ENCODE measurements at places on chromosomes 1 and 21.

- DNase-seq: no peak
Measured at GRCh38 chr1:182235952-182236650, 155.5 kb downstream of the GLUL start.

DNA sequence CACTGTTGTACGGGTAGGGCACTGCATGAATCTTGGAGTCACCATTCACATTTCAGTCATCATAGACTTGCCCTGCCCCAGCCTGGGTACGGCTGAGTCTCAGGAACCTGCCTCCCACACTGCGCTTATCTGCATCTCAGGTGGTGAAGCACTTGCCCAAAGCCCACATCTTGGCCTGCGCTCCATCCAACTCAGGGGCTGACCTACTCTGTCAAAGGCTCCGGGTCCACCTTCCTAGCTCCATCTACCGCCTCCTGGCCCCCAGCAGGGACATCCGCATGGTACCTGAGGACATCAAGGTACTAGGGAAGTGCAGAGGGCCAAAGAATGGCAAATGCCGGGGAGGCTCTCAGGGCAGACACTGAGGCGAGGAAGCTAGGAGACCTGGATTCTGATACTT is 11.7 kb downstream of the RHOC start:
- no peak for DNase-seq

- DNase-seq: no peak
Measured at GRCh38 chr21:46221664-46222435, 6.7 kb downstream of the LSS start.

- no peak for DNase-seq
Measured at GRCh38 chr21:42526379-42526727, 12.7 kb downstream of the SLC37A1 start.

DNA sequence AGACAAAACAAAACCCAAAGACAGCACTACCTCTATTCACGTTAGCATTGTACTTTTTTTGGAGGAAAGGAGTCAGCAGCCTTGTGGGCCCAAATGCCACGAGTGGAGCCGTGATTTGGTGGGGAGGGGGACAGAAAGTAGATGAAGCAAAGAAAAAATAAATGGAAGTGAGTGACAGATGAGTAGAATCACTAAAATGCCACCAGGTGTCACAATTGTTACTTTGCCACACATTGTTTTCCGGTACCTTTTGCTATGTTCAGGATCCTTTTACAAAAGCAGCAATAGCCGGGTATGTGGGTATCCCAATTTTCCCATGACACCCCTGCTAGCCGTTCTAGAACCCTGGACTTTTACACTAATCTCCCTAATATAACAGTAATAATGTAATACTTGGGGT is 85.0 kb upstream of the AK4 start:
- DNase-seq: no peak

DNA sequence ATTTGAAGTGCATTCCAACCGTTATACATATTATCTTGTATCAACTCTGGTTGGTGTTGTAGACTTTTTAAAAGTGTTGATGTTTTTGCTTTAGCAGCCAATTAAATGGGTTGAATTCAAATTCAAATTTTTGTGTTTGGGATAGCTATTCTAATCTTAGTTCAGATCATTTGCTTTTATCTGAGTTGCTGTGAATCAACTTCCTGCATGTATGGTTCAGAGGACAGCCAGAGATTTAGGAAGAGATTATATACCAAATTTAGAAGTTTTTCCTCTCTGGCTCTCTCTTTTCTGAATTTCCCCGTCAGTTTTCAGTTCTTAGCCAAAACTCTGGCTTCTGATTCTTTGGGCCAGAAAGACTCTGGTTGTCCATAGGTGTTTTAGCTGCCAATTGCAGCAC is 415.5 kb downstream of the NUF2 start:
- DNase-seq: no peak

GRCh38 chr21:43646550-43647260 is 12.6 kb downstream of the HSF2BP start:
- DNase-seq: peak; percentile 91

DNA sequence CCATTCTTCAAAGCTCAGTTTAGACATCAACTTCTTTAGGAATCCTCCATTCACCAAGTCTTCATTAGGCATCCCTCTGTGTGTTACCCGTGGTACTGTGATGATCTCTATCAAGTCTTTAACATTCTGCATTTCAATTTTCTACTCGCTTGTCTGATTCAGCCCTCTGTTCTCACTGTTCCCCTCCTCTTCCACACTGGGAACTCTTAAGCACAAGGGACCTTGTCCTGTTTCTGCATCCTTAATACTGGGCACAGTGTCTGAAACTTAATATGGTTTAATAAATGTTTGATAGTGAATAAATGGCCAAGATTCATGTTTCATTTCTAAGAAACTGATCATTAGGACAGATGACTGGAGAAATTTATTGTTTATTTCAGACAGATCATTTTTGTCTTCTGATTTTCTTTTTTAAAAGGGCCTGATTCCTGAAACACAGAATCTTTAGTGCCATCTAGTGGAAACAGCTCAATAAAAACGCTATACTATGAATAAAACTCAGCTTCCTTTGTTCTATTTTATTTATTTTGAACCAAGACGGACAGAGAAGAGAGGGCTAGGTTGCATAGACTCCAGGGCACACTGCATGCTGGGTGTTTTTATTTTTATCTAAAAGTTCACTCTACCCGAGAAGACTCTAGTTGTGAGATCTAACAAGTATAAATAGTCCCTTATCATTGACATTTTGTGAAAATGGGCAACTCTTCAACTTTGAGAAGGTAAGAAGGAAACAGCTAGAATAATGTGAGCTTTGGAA is 7.0 kb upstream of the TRIM45 start:
- DNase-seq: no peak

- no peak for DNase-seq
Measured at GRCh38 chr1:181356505-181357340, 126.6 kb upstream of the CACNA1E start.

DNA sequence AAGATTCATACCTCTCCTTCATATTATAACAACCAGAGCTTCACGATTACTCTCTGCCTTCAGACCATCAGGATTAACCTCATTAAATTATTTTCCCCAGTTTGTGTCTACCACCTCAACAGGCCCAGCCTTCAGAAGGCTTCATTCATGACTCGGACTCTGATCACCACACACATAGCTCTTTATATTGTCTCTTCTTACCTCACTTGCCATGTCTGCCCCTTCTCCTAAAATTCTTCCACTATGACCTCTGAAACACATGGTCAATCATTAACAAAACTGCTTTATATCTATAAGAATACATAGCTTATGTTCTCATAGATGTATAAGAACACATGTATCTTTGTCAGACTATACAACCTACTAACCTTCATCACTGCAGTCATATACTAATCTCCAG is 79.8 kb downstream of the USP1 start:
- no peak for DNase-seq

- no peak for DNase-seq
Measured at GRCh38 chr1:185654952-185655314, 79.3 kb upstream of the HMCN1 start.

DNA sequence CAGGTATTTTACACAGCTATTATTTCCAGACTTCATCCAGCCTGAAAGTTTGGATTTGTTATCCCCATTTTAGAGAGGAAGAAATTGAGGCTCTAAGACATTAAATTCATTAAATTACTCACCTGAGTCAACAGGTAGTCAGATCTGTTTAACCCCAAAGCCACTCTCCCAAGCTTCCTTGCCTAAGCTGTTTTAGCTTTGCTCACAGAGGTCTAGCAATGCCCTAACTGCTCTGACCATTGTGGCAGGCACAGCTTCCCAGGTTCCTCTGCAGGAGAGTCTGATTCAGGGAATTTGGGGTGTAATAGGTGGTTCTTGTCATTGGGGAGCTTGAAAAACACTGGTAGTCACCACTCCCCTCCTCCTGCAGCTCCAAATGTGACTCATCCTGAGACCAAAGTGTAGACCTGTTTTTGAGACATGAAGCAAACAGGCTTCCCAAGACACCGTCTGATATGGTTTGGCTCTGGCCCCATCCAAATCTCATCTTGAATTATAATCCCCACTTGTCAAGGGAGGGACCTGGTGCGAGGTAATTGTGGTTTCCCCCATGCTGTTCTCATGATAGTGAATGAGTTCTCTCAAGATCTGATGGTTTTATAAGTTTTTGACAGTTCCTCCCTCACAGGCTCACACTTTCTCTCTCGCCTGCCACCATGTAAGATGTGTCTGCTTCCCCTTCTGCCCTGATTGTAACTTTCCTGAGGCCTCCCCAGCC is 142.8 kb upstream of the DNAH14 start:
- no peak for DNase-seq

- no peak for DNase-seq
Measured at GRCh38 chr1:78884685-78885452, 121.7 kb downstream of the ADGRL4 start.

DNA sequence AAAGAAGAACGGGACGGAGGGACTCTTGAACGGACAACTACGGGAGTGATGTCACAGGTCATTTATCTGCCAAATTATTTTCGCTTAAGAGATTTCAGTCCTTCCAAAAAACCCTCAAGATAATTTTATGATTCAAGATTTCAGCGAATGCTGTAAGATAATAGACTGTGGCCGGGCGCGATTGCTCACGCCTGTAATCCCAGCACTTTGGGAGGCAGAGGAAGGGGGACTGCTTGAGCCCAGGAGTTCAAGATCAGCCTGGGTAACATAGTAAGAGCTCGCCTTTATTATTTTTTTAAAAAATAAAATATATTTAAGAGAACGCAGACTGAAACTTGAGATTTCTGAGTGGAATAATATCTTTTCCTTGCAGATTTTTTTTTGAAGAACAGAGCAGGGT is 609 bp downstream of the RWDD2B start:
- no peak for DNase-seq

DNA sequence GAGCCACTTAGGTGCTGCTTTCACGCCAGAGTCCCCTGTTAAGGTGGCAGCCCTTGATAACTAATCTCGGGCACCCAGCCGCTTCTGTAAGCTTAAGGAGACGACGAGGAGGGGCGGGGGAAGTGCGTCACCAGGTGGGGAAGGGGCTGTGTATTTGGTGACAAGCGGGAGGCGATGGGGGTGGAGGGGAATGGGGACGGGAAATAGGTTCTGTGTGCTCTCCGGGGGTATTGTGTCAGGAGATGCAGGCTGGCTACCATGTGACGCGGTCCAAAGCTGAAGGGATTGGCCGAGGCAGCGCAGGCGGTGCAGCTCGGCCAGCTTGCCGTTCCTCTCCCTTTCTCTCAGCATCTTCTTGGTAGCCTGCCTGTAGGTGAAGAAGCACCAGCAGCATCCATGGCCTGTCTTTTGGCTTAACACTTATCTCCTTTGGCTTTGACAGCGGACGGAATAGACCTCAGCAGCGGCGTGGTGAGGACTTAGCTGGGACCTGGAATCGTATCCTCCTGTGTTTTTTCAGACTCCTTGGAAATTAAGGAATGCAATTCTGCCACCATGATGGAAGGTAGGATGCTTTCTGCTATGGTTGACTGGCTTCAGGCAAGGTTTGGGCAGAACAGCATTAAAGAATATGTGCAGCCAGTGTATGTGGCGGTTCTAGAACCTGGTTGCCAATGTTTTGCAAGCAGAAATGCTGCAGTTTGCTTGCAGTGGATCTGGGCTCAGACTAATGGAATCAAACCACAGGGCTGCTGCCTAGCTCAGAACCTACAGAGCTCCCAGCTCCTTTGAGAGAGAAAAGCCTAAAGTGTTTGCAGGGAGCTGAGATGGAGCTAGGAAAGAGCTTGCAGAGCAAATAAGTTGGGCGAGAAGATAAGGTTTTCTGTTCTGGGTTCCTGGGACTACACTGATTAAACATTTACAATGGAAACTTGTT is at the start of gene SGIP1:
SGIP1 (plus strand) TSS at position 350 of the 937 bp plus-strand sequence; CDS start at position 556, 206 bp downstream.
- DNase-seq: peak; percentile 12

DNA sequence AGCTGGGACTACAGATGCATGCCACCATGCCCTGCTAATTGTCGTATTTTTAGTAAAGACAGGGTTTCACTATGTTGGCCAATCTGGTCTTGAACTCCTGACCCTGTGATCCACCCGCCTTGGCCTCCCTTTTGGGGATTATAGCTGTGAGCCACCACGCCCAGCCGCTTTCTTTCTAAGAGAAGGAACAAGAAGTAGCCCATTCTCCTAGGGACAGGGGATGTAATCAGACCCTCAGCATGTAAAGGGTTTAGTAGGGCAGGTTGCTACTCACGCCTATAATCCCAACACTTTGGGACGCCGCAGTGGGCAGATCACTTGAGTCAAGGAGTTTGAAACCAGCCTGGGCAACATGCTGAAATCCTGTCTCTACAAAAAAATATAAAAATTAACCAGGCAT is 189.7 kb downstream of the TOMM20 start:
- no peak for DNase-seq

DNA sequence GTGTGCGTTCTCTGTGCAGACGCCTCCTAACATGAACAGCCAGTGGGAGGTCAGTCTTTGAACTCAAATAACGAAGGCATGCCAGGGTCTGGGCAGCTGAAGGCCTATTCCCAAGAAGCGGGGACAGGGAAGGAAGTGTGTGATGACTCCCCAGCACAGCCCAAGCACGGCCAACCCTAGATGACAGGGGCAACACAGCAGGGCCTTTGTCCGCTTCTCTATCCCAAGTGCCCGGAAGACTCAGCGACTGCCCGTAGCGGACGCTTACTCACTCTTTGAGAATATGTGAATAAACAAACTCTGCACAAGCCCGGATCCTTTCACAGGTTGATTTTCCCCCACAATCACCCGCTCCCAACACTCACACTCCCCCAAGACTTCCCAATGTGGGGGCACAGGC is 11.2 kb downstream of the C1orf198 start:
- DNase-seq: no peak

Measured in stimulated activated CD4-positive, alpha-beta T cell treated with anti-CD3 and anti-CD28 coated beads, Interleukin-15, amount 100 ng/mL, for 24 hours (primary cell).